A549 treated with Hydrocortisone at 1 μM for 4 hours (cell line): ENCODE measurements at places on chromosomes 4 and X. TPM values are rescaled to one million over a fixed set of nuclear protein-coding genes. Genes with fewer than 3 reads are reported as not detected.

Gene GPR143
- total RNA-seq, result 0.15 to 0.54 TPM (median 0.23 TPM) in 5 replicates

Gene VSIG1
- 0.20 to 0.65 TPM (median 0.24 TPM) in 5 replicates for total RNA-seq

Gene GAGE12J
- total RNA-seq, result not detected in 5 replicates

Gene MGST2
- 47.0 to 54.5 TPM (median 50.4 TPM) in 5 replicates for total RNA-seq

Gene USP51
- 0.37 to 0.71 TPM (median 0.59 TPM) in 5 replicates for total RNA-seq

Gene C4orf36
- total RNA-seq, result 0.83 to 1.6 TPM (median 1.2 TPM) in 5 replicates

Gene TCEAL6
- not detected in 5 replicates for total RNA-seq

Gene PDLIM5
- 27.5 to 42.3 TPM (median 37.5 TPM) in 5 replicates for total RNA-seq

Gene TMSB15A
- total RNA-seq, result 0.56 to 1.1 TPM (median 0.72 TPM) in 5 replicates

Gene LRRC66
- total RNA-seq, result 0.07 to 0.14 TPM (median 0.09 TPM) in 5 replicates

Gene RPA4
- total RNA-seq, result 0.10 to 0.47 TPM (median 0.26 TPM) in 5 replicates

Gene PPP2R2C
- total RNA-seq, result 31.0 to 37.7 TPM (median 35.7 TPM) in 5 replicates

Gene PDS5A
- 22.0 to 31.9 TPM (median 28.5 TPM) in 5 replicates for total RNA-seq

Gene PFKFB1
- 0.06 to 0.14 TPM (median 0.09 TPM) in 4 of 5 replicates, not detected in the other for total RNA-seq

Gene PDZD4
- total RNA-seq, result 2.9 to 3.7 TPM (median 3.4 TPM) in 5 replicates

Gene NAA11
- total RNA-seq, result not detected in 5 replicates

Gene C1GALT1C1
- 29.1 to 39.4 TPM (median 33.4 TPM) in 5 replicates for total RNA-seq

Gene XAGE1A
- total RNA-seq, result 7.3 to 39.6 TPM (median 16.0 TPM) in 5 replicates

Gene LRPAP1
- 109 to 135 TPM (median 125 TPM) in 5 replicates for total RNA-seq

Gene FHIP1A
- 0.05 to 0.64 TPM (median 0.17 TPM) in 5 replicates for total RNA-seq

Gene ANKRD50
- 3.4 to 7.5 TPM (median 5.6 TPM) in 5 replicates for total RNA-seq

Gene HPGDS
- total RNA-seq, result not detected in 5 replicates

Gene PRKG2
- 0.37 to 1.1 TPM (median 0.81 TPM) in 5 replicates for total RNA-seq

Gene MAGEC3
- total RNA-seq, result not detected in 5 replicates

Gene LUZP4
- total RNA-seq, result not detected in 5 replicates

Gene TRIM75
- total RNA-seq, result not detected in 5 replicates

Gene ITGB1BP2
- total RNA-seq, result 0.84 to 1.1 TPM (median 0.90 TPM) in 5 replicates

Gene ADH6
- total RNA-seq, result 0.03 to 0.10 TPM in 2 of 5 replicates, not detected in the others

Gene ARHGAP6
- total RNA-seq, result 0.05 TPM in 1 of 5 replicates, not detected in the others

Gene DKK2
- not detected in 5 replicates for total RNA-seq

Gene NSG1
- 8.1 to 12.2 TPM (median 11.0 TPM) in 5 replicates for total RNA-seq

Gene SERTM2
- total RNA-seq, result not detected in 5 replicates

Gene HTN1
- total RNA-seq, result not detected in 5 replicates

Gene NIPAL1
- total RNA-seq, result 0.45 to 0.77 TPM (median 0.62 TPM) in 5 replicates

Gene NDUFC1
- total RNA-seq, result 68.1 to 84.9 TPM (median 76.1 TPM) in 5 replicates

Gene SYTL4
- total RNA-seq, result 2.4 to 4.8 TPM (median 3.5 TPM) in 5 replicates

Gene CXCR3
- 0.08 to 0.09 TPM (median 0.09 TPM) in 4 of 5 replicates, not detected in the other for total RNA-seq

Gene GYG2
- 3.4 to 5.1 TPM (median 4.5 TPM) in 5 replicates for total RNA-seq

Gene PF4V1
- not detected in 5 replicates for total RNA-seq

Gene IGSF1
- 0.28 to 0.37 TPM (median 0.30 TPM) in 5 replicates for total RNA-seq

Gene DMP1
- total RNA-seq, result not detected in 5 replicates

Gene TBC1D8B
- 0.75 to 1.7 TPM (median 1.1 TPM) in 5 replicates for total RNA-seq

Gene PSAPL1
- 0.26 to 0.40 TPM (median 0.28 TPM) in 5 replicates for total RNA-seq

Gene SPIN4
- total RNA-seq, result 3.3 to 6.9 TPM (median 5.0 TPM) in 5 replicates

Gene TEC
- 1.3 to 2.7 TPM (median 1.5 TPM) in 5 replicates for total RNA-seq

Gene SMIM10L2A
- 0.15 to 0.22 TPM (median 0.20 TPM) in 5 replicates for total RNA-seq

Gene OTC
- total RNA-seq, result not detected in 5 replicates

Gene FGF2
- total RNA-seq, result 33.6 to 51.5 TPM (median 48.4 TPM) in 5 replicates

Gene SLC49A3
- 0.09 to 0.31 TPM (median 0.20 TPM) in 5 replicates for total RNA-seq

Gene WFS1
- 11.3 to 13.9 TPM (median 12.6 TPM) in 5 replicates for total RNA-seq

Gene RGN
- total RNA-seq, result 0.05 TPM in 1 of 5 replicates, not detected in the others

Gene IL13RA2
- 0.08 to 0.09 TPM in 2 of 5 replicates, not detected in the others for total RNA-seq

Gene H2BW1
- total RNA-seq, result not detected in 5 replicates

Gene RS1
- not detected in 5 replicates for total RNA-seq
